EL (cell line): ENCODE measurements at places on chromosomes 2 and 18.

DNA sequence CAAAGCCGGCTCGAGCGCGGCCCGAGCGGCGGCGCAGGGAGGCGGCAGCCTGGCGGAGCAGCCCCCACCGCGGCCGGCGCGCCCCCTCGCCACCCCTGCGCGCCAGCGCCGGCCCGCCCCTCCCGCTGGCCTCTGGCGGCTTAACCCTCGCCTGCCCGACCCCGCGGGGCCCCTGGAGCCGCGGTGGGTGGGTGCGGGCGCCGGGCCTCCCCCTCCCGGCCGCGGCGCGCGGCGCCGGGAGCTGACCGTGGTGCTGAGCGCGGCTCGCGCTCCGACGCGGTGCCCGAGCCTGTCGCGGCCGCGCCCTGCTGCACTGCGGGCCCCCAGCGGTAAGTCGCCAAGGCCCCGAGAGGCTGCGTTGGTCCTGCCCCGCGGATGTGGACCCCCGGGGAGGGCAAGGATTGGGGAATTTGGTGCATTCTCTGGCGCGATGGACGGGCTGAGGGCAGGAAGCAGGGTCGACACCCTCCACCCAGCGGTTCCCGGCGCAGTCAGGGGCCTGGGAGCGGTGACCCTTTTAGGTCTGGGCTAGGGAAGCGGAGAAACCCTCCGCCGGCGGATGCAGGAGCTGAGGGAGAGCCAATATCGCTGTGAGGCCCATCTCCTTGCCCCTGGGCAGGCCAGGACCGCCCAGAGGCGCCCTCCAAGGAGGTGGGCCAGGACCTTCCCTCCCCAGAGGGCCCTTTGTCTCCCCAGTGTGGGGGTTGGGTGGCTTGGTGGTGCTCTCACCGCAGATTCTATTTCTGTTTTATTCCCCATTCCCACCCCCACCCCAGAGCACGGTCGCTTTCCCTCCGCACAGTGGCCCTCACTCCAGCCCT is 923 bp downstream of the AMER3 start:
- no peak for DNase-seq

GRCh38 chr2:16656784-16657391 is 8.7 kb downstream of the CYRIA start:
- no peak for DNase-seq

DNA sequence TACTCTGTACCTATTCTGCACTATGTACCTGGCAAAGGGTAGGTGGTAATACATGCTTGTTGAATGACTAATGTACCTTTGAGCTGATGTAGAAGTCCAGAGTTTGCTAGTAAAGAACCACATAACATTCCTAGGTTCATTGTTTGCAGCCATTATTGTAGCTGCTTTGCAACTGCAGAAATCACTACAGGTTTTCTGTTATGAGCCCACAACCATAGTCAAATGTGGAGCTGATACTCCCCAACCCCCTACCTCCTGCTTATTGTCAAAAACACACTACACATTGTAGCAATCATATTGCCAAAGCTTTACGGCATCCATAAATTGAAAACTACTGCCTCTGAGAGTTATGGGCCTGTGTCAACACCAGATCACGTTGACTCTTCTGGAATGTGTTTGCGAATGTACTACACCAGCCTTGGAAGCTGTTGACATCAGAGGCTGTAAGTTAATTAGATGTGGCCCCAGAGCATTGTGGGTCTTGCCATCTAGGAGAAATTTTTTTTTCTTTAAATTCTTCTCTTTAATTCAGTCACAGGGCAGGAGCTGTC is 187.0 kb downstream of the AGPS start:
- DNase-seq, result no peak

GRCh38 chr18:12278741-12279682 is 24.9 kb downstream of the CIDEA start:
- peak; percentile 99 for DNase-seq

GRCh38 chr2:113291191-113291590 is 12.5 kb upstream of the PAX8 start:
- DNase-seq, result no peak

GRCh38 chr2:149595056-149595963 is 7.7 kb upstream of the MMADHC start:
- peak; percentile 67 for DNase-seq

GRCh38 chr18:5817816-5818215 is 77.5 kb downstream of the TMEM200C start:
- no peak for DNase-seq

DNA sequence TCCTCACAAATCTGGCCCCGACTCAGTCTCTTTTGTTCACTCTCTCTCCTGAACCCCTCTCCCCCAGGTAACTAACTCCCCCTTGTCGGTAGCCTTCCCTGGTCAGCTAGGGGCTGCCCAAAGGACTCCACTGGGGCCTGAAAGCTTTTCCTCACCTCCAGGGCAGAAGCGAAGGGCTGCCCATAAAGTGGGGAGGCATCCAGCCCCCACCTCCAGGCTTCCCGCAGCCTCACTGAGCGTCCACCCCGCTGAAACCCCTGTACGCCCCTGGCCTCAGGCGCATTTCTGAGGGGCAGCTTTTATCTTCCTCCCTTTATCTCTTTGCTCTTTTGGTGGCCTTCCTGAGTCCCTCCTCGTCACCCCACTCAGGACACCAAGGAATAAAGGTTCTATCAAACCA is 249.3 kb downstream of the CYP26B1 start:
- no peak for DNase-seq

- DNase-seq, result no peak
These were observed 31.5 kb downstream of the CXCR4 start for GRCh38 chr2:136086253-136087016.

GRCh38 chr2:45771261-45771660 is 119.8 kb downstream of the PRKCE start:
- DNase-seq, result no peak

DNA sequence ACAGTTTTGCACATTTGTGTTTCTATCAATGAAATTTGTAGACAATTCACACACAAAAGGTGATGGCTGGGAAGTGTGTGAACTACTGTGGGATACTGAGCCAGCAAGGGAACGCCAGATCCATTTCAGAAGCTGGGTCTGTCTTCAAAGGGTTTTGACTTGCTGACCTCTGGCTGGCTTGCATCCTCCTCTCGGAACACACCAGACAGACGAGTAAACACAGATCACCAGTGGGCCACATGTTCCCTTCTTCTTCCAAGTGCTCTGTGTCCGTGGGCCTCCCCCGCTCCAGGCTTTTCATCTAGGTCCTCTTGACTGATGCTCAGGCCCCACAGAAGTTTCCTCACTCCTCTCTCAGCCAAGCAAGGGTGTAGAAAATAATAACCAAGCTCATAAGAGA is 122.2 kb upstream of the OSR1 start:
- no peak for DNase-seq

- no peak for DNase-seq
These were observed 19.0 kb downstream of the CABYR start for GRCh38 chr18:24157855-24158254.

- no peak for DNase-seq
These were observed 151.2 kb upstream of the NRP2 start for GRCh38 chr2:205531072-205531471.

DNA sequence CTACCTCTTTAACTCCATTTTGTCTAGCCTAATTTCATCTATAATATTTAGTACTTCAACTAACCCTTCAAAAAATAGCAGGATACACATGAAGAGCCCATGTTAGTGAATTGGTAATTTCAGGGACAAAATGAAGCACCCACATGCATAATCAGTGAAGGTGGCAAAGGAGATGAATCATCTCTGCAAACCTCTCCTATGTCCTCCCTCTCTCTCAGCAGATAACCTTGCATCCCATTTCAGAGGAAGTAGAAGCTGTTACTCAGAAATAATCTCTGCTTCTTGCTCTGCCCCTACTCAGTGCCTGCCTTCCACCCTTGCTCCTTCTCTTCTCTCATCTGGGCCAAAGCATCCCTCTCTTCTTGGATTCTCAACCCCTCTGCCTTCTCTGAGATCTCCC is 60.2 kb upstream of the CAVIN2 start:
- no peak for DNase-seq

DNA sequence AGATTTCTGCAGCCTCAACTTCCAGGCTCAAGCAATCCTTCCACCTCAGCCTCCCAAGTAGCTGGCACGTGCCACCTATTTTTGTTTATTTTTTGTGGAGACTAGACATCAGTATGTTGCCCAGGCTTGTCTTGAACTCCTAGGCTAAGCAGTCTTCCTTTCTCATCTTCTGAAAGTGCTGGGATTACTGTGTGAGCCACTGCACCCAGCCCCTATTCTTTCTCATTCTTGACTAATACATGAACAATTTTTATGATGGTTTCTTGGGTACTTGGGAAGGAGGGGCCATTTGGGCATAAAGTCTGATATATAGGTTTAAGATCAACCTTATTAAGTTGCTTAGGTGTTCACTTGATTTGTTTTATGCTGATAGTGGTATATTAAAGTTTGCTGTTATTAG is 26.2 kb downstream of the EPC2 start:
- peak; percentile 63 for DNase-seq

DNA sequence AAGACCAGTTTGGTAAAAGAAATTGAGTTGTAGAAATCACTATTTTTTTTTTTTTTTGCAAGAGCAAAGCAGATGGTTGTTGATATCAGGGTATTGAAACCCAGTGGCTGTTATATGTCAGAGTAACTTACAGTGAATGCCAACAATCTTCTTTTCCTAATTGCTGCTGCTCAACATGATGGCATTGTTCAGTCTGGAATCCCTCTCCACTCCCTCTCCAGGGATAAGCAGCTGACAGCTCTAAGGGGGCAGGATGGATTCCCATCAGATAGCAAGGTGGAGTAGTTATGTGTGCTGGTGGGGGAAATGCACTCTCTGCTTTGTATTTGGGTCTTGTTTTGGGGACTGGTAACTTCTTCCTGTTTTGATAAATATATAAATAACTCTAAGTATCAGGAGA is 200.0 kb downstream of the PIK3C3 start:
- DNase-seq, result no peak

DNA sequence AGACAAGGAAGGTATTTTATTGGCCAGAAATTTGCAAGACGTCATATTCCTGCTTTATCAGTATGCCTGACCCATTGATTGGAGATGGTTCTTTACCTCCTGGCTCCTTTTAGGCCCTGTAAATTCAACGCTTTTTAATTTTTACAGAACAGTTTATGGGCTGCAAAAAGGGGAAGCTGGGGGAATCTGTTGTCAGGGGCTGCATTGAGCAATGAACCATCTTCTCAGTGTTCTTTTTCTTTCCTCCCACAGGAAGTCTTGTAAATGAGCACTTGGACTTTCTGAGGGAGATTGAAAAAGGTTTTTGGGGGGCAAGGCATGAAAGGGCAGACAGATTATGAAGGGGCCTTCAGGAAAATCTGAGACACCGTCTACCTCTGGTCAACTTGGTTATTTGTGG is 503.6 kb upstream of the TNP1 start:
- DNase-seq, result no peak

DNA sequence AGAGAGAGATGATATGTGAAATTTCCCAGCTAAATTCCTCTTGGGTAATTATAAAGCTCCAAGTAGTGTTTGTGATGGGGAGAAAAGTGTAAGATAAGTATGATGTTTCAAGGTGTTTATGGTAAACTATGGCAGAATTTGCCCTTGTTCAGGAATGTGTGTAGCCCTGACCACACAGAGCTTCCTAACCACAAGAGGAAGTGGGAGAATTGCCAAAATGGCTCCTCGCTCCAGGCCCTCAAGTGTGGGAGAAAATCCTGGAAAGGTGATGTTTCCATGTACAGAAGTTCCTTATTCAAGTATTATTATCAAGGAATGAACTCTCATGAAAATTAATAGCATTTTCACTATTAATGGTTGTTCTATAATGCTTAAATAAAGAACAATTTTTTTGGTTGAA is 878.3 kb downstream of the TDRD15 start:
- peak; percentile 36 for DNase-seq

DNA sequence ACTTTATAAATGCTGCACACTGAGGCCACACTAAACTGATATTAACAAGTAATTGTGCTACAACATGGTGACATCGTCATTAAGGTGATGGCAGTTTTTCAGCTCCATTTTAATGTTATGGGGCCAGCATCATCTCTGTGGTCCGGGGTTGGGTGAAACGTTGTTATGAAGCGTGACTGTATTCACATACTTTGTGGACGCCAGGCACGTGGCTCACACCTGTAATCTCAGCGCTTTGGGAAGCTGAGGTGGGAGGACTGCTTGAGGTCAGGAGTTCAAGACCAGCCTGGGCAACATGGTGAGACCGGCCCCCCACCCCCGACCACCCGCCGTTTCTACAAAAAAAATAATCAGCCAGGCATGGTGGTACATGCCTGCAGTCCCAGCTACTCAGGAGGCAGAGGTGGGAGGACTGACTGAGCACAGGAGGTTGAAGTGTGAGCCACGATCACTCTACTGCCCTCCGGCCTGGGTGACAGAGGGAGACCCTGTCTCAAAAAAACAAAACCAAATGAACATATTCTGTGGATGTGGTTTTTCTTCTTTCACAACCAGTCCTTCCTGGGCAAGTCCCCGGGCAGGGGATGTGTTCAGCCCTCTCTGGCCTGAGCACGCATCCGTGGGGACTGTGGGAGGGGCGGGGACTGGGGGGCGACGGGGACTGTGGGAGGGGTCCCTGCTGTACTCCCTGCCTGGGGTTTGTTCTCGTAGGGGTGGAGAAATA is 12.9 kb upstream of the GAL3ST2 start:
- DNase-seq, result no peak

DNA sequence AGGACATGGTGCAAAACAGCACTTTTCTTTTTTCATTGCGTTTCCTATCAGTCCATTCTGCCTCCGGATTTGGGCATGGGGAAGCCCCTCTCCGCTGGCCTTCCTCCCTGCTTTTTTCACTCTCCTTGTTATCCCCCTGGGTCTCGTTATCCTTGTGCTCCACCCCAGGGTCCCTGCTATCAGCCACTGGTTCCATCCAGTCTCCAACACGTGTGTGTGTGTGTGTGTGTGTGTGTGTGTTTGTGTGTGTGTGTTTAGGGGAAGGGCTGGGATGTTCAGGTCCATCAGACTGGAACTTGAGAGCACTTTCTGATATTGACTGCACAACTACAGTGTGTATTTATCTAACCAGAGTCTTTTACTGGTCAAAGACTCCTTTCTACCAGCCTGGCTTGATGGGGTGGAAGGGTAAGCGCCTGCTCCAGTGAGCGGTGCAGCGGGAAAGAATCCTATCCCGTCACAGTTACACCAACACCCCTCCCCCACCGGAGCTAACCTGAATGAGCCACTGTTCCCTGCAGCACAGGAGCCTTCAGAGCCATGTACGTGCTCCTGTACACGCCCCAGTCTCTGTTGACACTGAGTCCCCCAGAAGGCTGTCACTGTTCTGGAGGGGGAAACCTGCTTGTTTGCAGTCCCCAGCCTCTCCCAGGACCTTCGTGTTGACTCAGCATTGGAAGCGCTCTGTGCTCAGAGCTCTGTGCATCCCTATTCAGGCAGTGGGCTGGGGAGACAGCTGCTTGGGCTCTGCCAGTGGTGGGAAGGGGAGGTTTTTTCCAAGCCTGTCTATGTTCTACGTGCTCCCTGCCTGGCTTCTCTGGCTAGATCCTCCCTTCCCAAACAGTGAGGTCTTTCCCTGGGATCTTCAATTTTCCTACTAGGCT is 4.6 kb downstream of the INHA start:
- no peak for DNase-seq

GRCh38 chr2:28683100-28683706 is 68.4 kb upstream of the PPP1CB start:
- peak; percentile 79 for DNase-seq
